ENCODE measurements at places on chromosomes 2 and 18.

GRCh38 chr2:84085562-84085961 is 373.5 kb downstream of the SUCLG1 start:
- no peak for DNase-seq
- no peak overlapping the region for H3K4me3 ChIP-seq
- no peaks in the 10 kb centered on the region for H3K27me3 ChIP-seq
- no peaks in the 10 kb centered on the region for H3K4me1 ChIP-seq
- no peak overlapping the region for H3K27ac ChIP-seq
- H3K36me3 ChIP-seq = no peaks in the 10 kb centered on the region

GRCh38 chr2:228599297-228599696 is 417.8 kb upstream of the SPHKAP start:
- H3K27ac ChIP-seq = no peak overlapping the region
- H3K4me1 ChIP-seq = no peaks in the 10 kb centered on the region
- no peak for DNase-seq
- no peaks in the 10 kb centered on the region for H3K27me3 ChIP-seq
- no peak overlapping the region for H3K4me3 ChIP-seq

DNA sequence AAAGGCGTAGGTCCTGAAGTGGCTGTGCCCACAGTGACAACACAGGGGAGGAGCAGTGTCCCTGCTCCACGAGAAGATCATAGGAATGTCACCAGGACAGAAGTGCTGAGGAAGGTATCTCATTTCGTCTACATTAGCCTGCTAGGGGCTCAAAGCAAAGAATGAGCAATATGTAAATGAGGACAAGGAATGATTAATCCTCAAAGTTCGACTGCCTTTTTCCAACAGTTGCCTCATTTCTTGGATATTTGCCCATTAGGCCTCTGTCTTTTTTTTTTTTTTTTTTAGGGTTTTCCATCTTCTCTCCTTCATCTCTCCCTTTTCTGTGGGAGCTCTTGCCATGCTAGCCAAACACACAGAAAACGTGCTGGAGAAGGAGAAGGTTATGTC is 105.2 kb upstream of the ARHGAP28 start:
- peaks cover 9% of the 10 kb centered on the region for H3K4me1 ChIP-seq
- no peaks in the 10 kb centered on the region for H3K27me3 ChIP-seq
- no peaks in the 10 kb centered on the region for H3K36me3 ChIP-seq

- H3K27ac ChIP-seq = no peak overlapping the region
- no peak overlapping the region for H3K4me3 ChIP-seq
- no peaks in the 10 kb centered on the region for H3K4me1 ChIP-seq
Measured at GRCh38 chr18:3892152-3892551, 442.2 kb downstream of the TGIF1 start.

- H3K36me3 ChIP-seq = no peaks in the 10 kb centered on the region
- no peak for DNase-seq
- H3K4me3 ChIP-seq = no peak overlapping the region
- H3K27ac ChIP-seq = no peak overlapping the region
Measured at GRCh38 chr2:236352761-236353593, 88.8 kb upstream of the ASB18 start.

DNA sequence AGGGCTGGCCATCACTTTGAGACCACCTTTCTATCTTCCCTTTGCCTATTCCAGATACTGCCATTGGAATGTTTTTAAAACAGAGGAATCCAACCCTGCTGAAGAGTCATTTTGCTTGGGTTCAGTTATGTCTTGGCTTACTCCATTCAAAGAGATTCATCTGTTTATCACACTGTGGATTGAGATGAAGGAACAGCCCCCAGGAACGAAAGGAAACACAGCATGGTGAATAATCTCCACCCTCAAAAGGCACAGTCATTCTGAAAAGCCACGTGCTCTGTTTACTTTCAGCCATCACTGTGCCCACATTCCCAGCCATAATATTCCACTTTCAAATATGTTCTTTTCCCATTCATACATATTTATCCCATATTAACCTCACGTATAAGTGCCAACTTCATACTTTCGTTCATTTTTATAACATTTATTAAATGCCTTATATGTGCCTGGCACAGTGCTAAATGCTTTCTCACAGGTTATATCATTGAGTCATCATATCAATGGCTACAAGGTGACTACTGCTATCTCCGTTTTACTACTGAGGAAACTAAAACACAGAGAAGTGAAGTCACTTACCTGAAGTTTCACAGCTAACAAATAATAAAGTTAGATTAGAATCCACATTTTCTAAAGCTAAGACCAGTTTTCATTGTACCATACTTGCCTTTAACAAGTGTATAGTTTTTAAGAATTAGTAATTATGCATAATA is 143.6 kb downstream of the OSR1 start:
- H3K4me1 ChIP-seq = no peaks in the 10 kb centered on the region
- H3K27me3 ChIP-seq = no peaks in the 10 kb centered on the region
- H3K27ac ChIP-seq = no peak overlapping the region
- H3K4me3 ChIP-seq = no peak overlapping the region
- H3K36me3 ChIP-seq = no peaks in the 10 kb centered on the region

- H3K4me1 ChIP-seq = no peaks in the 10 kb centered on the region
- no peaks in the 10 kb centered on the region for H3K36me3 ChIP-seq
Measured at GRCh38 chr2:220999356-220999755, 572.7 kb downstream of the EPHA4 start.

GRCh38 chr2:183035298-183035953 is 2.8 kb downstream of the NCKAP1 start:
- H3K4me1 ChIP-seq = no peaks in the 10 kb centered on the region
- no peak overlapping the region for H3K4me3 ChIP-seq
- no peak for DNase-seq
- no peaks in the 10 kb centered on the region for H3K27me3 ChIP-seq

DNA sequence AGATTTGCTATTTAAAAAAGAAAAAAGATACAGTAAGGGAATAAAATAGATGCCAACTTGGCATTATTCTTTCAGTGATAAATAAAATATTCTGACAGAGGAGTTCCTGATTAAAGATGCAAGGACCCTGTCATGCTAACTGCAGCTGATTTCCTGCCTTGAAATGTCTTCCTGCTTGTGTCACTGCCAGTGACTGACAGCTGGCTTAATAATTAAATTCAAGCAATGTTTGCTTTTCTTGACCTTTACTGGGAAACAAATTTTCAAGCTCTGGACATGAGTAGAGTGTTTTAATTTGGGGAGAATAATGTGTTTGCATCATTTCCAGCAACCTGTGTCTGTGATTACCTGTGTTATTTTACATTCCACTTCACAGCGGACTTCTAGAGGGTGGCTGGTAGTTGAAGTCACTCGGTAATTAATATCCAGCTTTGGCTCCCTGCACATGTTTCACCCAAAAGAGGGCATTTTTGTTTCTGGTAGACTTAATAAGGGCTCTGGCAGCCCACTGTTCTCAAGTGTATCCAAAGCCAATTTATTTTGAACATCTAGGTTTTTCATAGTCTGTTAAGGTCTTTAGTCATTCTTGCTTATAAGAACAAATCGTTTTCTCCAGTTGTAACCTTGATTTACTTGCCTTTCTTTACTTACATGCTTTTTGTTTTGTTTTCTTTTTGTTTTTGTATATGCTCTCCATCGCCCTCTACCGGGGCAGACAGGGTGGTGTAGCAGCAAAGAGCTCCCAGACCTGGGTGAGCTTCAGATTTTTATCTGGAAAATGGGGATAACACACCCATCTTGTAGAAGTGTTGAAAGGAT is 48.5 kb upstream of the PROKR1 start:
- H3K4me1 ChIP-seq = no peaks in the 10 kb centered on the region
- no peak for DNase-seq
- H3K27me3 ChIP-seq = no peaks in the 10 kb centered on the region
- H3K27ac ChIP-seq = no peak overlapping the region
- no peak overlapping the region for H3K4me3 ChIP-seq

DNA sequence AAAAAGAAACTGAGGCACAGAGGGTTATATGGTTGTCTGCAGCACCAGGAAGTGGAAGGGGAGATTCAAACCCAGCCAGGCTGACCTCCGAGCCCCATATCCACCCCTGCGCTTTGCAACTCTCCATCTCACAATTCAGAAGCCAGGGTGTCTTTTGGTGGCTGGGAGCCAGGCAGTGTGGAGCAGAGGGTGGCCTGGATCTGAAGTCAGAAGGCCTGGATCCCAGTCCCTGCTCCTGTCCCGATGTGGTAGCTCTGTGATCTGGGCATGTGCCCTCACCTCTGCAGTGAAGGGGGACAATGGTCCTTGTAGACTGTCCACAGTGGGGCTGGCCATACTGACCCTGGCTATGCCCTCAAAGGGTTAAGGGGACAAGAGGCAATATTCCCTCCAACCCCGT is 57.0 kb downstream of the CIB4 start:
- H3K27me3 ChIP-seq = peaks cover 50% of the 10 kb centered on the region
- DNase-seq = no peak
- no peak overlapping the region for H3K27ac ChIP-seq
- H3K36me3 ChIP-seq = no peaks in the 10 kb centered on the region
- H3K4me3 ChIP-seq = no peak overlapping the region

- DNase-seq = no peak
- H3K4me3 ChIP-seq = no peak overlapping the region
- H3K27ac ChIP-seq = no peak overlapping the region
- H3K27me3 ChIP-seq = no peaks in the 10 kb centered on the region
- H3K36me3 ChIP-seq = no peaks in the 10 kb centered on the region
- H3K4me1 ChIP-seq = peaks cover 9% of the 10 kb centered on the region
Measured at GRCh38 chr2:229180658-229181057, 90.4 kb downstream of the PID1 start.

- H3K4me1 ChIP-seq = no peaks in the 10 kb centered on the region
- H3K4me3 ChIP-seq = no peak overlapping the region
- no peaks in the 10 kb centered on the region for H3K27me3 ChIP-seq
- H3K27ac ChIP-seq = no peak overlapping the region
- no peaks in the 10 kb centered on the region for H3K36me3 ChIP-seq
Measured at GRCh38 chr2:231427116-231427515, 31.6 kb downstream of the B3GNT7 start.

DNA sequence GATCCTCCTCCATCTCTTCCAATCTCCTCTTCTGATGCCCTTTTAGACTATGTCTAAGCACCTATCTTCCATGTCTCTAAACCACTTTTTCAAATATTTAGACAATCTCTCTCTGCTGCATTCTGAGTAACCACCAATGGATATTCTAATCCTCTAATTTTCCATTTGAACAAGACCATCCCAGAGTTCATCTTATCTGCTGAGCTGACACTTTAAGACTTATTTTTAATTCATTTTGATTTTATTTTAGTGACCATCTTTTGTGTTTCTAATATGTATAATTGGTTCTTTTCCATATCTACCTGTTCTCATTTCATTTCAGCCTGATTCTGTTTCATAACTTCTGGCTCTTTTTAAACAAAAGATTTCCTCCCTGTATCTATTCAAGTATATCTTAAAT is 369.9 kb downstream of the CLIP4 start:
- DNase-seq = no peak
- H3K36me3 ChIP-seq = no peaks in the 10 kb centered on the region
- H3K27ac ChIP-seq = no peak overlapping the region
- H3K4me3 ChIP-seq = no peak overlapping the region
- H3K27me3 ChIP-seq = no peaks in the 10 kb centered on the region

DNA sequence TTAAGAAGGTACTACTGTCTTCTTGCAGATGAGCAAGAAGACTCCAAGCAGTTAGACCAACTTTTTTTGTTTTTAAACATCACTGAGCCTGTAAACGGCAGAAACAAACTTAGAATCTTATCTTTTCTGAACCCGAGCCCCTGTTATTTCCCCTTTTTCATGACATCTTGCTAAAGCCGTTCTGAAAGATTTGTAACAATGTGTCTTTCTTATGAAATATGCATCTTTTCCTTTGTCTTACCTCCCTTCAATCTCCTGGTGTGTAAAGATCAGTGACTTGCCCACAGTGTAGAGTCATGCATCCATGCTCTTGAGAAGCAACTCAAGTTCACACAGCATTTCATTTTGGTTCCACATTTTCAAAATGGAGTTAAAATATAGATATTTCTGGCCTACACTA is 288.8 kb upstream of the CELF4 start:
- H3K27me3 ChIP-seq = no peaks in the 10 kb centered on the region
- H3K4me3 ChIP-seq = no peak overlapping the region
- no peaks in the 10 kb centered on the region for H3K4me1 ChIP-seq
- DNase-seq = no peak

GRCh38 chr2:172092716-172093415 is 7.6 kb downstream of the DLX1 start:
- no peak overlapping the region for H3K27ac ChIP-seq
- peaks cover 7% of the 10 kb centered on the region for H3K27me3 ChIP-seq
- no peak for DNase-seq
- H3K4me3 ChIP-seq = no peak overlapping the region
- H3K4me1 ChIP-seq = peaks cover 56% of the 10 kb centered on the region
- no peaks in the 10 kb centered on the region for H3K36me3 ChIP-seq

- no peak overlapping the region for H3K4me3 ChIP-seq
- H3K27ac ChIP-seq = no peak overlapping the region
- no peak for DNase-seq
- no peaks in the 10 kb centered on the region for H3K27me3 ChIP-seq
- H3K36me3 ChIP-seq = no peaks in the 10 kb centered on the region
Measured at GRCh38 chr18:44033144-44033701, 647.5 kb upstream of the SETBP1 start.

- H3K4me3 ChIP-seq = peak overlapping the region; percentile 81
- H3K27ac ChIP-seq = peak overlapping the region; percentile 98
- no peak for DNase-seq
- no peaks in the 10 kb centered on the region for H3K4me1 ChIP-seq
- no peaks in the 10 kb centered on the region for H3K36me3 ChIP-seq
Measured at GRCh38 chr2:11342551-11343367, 1.7 kb downstream of the ROCK2 start.

DNA sequence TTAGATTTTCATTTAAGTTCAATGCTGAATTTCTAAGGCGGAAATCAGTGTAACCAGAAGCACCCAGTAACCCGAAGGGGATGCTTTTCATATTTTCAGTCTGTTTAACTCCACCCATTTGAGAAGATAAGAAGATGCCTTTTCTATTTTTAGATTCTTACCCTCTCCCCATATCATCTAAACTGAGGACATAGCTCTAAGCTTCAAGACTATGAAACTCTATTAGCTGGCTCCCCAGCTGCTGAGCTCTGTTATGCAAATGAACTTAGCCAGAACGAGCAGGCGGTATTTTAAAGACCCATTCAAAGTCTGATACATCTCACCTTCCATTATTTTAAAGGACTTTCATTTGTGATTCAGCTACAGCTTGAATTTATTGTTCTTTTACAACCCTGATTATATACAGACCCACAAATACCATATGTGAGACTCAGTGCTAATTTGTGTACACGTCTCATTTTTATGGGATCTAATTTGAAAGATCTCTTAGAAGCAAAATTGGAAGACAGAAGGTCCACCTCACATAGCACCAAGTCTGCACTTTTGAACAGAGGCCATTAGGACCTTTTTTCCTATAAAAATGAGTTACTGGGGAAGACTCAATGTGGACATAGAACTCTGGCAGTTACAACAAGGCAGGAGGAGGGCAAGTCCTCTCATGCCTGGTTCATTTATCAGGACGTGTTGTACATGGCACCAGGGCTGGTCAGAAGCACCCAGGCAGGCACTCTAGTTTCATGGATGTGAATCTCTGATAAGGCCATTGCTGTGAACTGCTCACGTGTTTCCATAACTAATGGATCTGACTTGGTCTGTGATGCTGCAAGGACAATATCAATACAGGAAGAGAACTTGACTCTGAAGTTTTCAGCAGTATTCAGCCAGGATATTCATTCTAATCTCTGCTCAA is 16.3 kb downstream of the CDC42EP3 start:
- H3K36me3 ChIP-seq = no peaks in the 10 kb centered on the region
- H3K4me3 ChIP-seq = no peak overlapping the region
- H3K27me3 ChIP-seq = no peaks in the 10 kb centered on the region
- peaks cover 46% of the 10 kb centered on the region for H3K4me1 ChIP-seq
- DNase-seq = no peak
